H9 (cell line): ENCODE measurements at places on chromosomes 1 and 21. TPM values are rescaled to one million over a fixed set of nuclear protein-coding genes. Genes with fewer than 3 reads are reported as not detected.

DNA sequence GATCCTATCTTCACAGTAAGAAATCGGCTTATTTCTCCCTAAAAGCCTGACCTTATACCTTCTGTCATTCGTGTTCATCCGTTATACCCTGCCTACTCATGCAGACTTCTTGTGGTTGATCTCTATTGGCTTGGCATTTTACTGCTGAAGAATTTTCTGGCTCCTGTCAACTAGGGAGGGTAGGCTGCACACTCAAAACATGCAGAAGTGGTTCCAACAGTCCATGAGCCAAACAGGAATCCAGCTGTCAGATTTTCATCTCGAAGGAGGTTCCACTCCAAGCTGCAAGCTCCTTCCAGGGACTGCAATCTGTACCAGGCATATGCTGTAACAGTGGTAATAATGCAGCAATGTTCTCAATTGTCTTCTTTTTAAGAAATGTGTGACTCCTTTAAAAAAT is 10.1 kb downstream of the DNAJC11 start:
- no peak for DNase-seq

DNA sequence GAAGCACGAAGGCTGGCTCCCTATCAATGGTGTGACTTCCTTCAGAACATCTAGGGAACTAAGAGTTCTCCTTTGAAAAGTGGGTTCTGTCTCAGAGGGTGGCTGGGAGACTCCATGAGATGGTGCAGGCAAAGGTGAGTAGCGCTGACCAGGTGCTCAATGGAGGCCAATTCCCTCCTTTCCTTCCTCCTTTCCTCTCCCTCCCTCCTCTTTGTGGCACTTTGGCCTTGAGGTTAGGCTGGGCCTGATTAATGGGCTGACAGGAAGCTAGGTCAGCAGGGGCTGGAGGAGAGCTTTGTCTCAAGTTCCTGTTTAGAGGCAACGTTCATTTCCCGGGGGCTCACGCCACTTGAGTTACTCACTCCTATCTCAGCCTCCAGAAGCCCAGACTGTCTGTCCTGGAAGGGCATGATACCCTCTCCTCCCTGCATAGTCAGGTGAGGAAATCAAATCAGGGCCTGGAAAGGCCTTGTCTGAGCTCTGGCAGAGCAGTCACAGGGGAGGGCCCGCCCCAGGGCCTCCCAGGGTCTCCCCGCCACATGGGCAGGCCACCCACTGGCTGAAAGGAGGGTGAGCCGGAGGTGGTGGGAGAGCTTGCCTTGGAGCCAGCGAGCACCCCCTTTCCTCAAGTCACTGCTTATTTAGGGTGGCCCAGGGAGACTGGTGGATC is 58.4 kb upstream of the SSBP3 start:
- peak; percentile 77 for DNase-seq

The LCE2A gene
- total RNA-seq: not detected in 2 replicates

The TMEM52 gene
- total RNA-seq: 9.6 and 11.3 TPM in 2 replicates

GRCh38 chr1:109790329-109790728 is 26.6 kb upstream of the EPS8L3 start:
- DNase-seq: no peak

- DNase-seq: no peak
Measured at GRCh38 chr1:117636637-117637425, 31.0 kb downstream of the TENT5C start.

The RHBDL2 gene
- total RNA-seq: 0.15 TPM in 1 of 2 replicates, not detected in the other

GRCh38 chr1:90162216-90162615 is 167.3 kb downstream of the ZNF326 start:
- DNase-seq: no peak

GRCh38 chr1:93595743-93596142 is 85.9 kb downstream of the BCAR3 start:
- no peak for DNase-seq

GRCh38 chr1:232557502-232558191 is 72.3 kb downstream of the SIPA1L2 start:
- DNase-seq: no peak

DNA sequence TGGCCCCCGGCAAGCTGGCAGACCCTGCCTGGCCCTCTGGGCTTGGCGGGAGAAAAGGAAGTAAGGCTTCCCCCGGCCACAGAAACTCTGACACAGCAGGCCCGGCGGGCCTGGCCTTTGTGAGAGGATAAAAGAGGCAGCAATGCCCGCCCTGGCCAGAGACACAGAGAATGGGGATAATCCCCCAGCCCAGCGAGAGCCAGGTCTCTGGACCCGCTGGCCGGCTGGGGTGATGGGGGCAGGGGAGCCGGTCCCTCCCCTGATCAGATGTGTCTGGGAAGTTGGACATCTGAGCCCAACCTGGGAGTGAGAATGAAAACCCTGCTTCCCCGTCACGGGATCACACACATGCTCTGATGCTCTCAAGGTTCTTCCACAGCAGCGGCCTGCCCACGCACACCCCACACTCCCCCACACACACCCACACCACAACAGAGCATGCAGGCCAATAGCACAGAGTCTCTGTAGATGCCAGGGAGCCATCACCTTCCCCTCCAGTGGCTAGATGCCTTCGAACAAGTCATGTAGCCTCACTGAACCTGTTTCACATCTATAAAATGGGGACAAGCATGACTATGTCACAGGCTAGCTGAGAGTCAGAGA is 4.2 kb downstream of the RSPO1 start:
- DNase-seq: no peak

- no peak for DNase-seq
Measured at GRCh38 chr1:18018366-18018765, 89.2 kb upstream of the IGSF21 start.

DNA sequence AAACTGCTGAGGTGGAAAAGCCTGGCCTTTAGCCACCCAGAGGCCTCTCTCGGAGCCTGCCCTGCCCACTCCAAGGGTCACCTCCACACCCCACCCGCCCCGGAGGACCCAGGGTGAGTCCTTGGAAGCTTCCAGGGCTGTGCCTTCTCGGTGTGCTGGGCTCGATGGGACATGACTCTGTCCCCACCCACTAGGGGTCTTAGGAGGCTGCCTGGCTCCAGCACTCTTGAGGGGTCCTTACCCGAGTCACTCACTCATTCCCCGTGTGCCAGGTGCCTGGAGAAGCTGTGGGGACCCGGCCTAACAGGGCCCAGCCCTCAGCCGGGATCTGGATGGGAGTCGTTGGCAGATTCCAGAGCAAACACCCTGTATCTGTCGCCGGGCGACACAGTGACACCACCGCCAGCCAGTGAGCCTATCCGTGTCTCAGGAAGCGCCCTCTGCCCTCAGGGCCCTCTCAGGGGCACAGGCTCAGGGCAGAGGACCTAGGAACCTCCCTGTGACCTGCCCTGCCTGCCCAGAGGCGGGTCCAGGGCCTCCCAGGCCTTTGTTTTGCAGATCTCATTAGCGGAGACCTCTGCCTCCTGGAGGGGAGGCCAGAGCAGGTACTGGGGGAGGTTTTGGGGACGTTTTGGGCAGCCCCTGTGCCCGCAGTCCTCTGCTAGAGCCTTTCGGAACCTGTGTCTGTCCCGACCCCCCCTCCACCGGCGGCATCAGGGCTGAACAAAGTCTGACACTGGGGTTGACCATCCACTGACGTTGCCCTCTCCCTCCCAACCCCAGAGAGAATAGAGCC is 3.1 kb upstream of the PRKCZ start:
- DNase-seq: peak; percentile 83

The TAS1R1 gene
- total RNA-seq: not detected in 2 replicates

- peak; percentile 33 for DNase-seq
Measured at GRCh38 chr1:87684194-87684593, 355.5 kb downstream of the LMO4 start.

DNA sequence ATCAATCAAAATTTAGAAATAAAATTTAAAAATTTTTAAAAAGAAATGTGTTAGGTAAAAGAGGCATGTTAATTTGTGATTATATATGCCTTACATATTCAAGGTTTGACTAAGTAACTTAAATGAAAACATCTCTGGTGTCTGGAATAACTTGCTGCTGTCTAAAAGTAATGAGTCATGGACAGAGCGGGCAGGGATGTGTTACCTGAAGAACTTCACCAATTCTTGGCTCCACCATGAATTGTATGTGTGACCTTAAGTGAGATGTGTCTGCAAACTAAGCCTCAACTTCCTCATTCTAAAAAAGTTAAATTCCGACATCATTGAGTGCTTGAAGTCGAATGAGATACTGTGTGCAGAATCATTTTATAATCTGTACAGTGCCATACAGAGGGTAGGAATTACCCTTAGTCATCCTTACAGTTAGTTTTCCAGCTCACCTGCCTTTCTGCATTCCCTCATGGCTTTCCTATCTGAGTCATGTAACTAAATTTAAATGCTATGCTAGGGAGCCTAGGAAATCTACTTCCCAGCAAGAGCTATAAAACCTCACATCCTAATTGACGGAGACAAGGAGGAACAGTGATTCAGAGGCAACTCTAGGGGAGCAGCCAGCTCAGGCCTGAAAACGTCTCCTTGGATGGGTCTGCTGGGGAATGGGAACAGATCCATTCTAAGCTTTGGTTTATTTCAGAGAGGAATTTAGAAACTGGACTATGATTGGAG is 100.7 kb upstream of the TSPAN2 start:
- DNase-seq: no peak

- no peak for DNase-seq
Measured at GRCh38 chr21:44299085-44299457, 782 bp upstream of the PFKL start.
